Activated T-helper 1 cell treated with anti-CD3 and anti-CD28 coated beads, Interleukin-12 subunit alpha, Interleukin-12 subunit beta, Interleukin-2, Interleukin-4 antibody, amounts not matched to agents 30 ng/mL and 10 ng/mL and 1 ng/mL, durations not matched to agents 14 hours and 24 hours and 36 hours (primary cell): ENCODE measurements at places on chromosomes 13 and 19. TPM values are rescaled to one million over a fixed set of nuclear protein-coding genes. Genes with fewer than 3 reads are reported as not detected.

- H3K27ac ChIP-seq: no peak overlapping the region
- H3K36me3 ChIP-seq: peaks cover 23% of the 10 kb centered on the region
- H3K4me1 ChIP-seq: peaks cover 29% of the 10 kb centered on the region
- DNase-seq: no peak
- no peaks in the 10 kb centered on the region for H3K27me3 ChIP-seq
- no peak overlapping the region for H3K4me3 ChIP-seq
Measured at GRCh38 chr19:55246462-55247451, 12.1 kb downstream of the PPP6R1 start.

DNA sequence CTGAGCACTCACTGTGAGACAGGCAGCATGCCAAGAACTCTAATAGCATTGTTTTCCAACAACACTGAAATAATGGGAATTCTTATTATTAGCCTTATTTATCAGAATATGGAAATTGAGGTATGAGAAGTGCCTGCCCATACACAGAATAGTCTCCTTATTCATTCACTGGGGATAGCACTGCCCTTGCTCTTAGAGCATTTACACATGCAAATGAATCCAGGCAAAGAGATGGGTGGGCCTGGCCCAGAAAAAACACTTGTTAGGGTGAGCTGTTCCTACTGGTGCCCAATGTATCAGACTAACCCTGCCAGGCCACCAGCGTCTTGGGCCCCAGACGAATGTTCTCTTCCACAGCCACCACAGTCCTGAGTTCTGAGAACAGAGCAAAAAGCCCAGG is 112.9 kb downstream of the TUBA3C start:
- no peak overlapping the region for H3K27ac ChIP-seq
- no peaks in the 10 kb centered on the region for H3K4me1 ChIP-seq
- no peaks in the 10 kb centered on the region for H3K36me3 ChIP-seq
- no peak overlapping the region for H3K4me3 ChIP-seq
- H3K27me3 ChIP-seq: no peaks in the 10 kb centered on the region

Gene GATAD2A
- 139 and 142 TPM in 2 replicates for total RNA-seq

DNA sequence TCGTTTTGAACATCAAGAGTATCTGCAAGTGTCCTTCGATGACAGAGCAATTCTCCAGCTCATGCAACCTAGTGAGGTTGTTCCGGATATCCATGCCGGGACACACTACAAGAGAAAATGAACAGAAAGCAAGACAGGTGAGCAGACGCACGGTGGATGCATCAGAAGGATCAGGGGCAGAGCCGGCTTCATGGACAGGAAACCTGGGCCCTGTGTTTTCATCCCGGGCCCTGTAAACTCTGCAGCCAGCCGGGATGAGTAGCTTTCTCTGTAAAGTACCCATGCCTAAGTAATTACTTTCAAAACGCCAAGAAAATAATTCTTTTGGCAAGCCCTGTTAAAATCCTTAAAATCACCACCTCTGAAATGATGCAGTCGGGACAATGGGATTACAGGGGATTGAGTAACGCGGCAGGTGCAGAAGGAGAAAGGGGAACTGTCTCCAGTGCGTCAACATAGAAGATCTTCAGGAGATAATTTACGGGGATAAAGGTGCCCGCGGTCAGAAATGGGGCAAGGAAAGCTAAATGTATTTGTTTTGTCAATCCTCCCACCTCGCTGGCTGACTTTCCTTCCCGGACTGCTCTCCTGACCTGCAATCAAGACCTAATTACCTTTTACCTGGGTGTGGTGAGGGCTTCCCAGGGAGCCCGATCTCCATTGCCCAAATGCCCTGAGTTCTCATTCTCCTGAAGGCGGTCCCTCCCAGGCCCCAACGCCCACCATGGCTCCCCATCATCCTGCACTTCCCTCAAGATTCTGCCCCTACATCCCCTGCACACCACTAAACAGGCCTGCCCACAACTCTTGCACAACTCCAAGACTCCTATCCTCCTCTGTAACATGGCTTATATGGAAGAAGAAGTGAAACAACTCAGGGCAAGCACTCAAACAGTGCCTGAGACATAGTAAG is 26.2 kb downstream of the INSR start:
- no peaks in the 10 kb centered on the region for H3K4me1 ChIP-seq
- H3K4me3 ChIP-seq: no peak overlapping the region
- no peak for DNase-seq
- no peaks in the 10 kb centered on the region for H3K27me3 ChIP-seq
- H3K27ac ChIP-seq: no peak overlapping the region
- H3K36me3 ChIP-seq: no peaks in the 10 kb centered on the region

Gene ZNF285
- total RNA-seq: 0.07 TPM in 1 of 2 replicates, not detected in the other

DNA sequence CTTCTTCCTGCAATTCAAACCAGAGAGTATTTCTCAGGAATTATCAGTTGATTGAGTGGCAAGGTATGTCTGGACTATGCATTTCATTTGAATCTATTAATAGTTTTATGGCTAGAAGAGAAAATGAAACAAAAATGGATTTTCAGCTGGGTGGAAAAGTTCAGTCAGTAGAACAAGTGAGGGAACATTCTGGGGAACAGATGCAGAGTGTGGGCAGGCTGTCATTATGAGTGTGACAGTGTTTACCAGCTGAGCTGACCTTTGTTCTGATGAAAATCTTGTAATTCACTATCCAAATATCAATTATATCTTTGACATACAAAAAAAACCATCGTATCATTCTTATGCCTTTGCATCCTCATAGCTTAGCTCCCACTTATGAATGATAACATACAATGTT is 2.6 kb upstream of the CLC start:
- peak overlapping the region; percentile 87 for H3K27ac ChIP-seq
- peaks cover 47% of the 10 kb centered on the region for H3K4me1 ChIP-seq
- DNase-seq: no peak
- peak overlapping the region; percentile 75 for H3K4me3 ChIP-seq
- peaks cover 6% of the 10 kb centered on the region for H3K27me3 ChIP-seq

Gene DZIP1
- 0.07 and 0.49 TPM in 2 replicates for total RNA-seq

Gene MEIS3
- not detected in 2 replicates for total RNA-seq
